CD4-positive, alpha-beta T cell treated with Interleukin-4 for 4 hours (primary cell): ENCODE measurements at places on chromosomes 7 and 10.

- no peak for DNase-seq
Measured at GRCh38 chr10:6881987-6882386, 301.9 kb upstream of the PRKCQ start.

GRCh38 chr10:103921750-103922195 lies 3.8 kb upstream of the STN1 start:
- DNase-seq, result peak; percentile 33

- no peak for DNase-seq
Measured at GRCh38 chr10:128744811-128745305, 618.6 kb upstream of the MKI67 start.

- DNase-seq, result no peak
Measured at GRCh38 chr7:157712666-157713235, 375.9 kb downstream of the DNAJB6 start.

DNA sequence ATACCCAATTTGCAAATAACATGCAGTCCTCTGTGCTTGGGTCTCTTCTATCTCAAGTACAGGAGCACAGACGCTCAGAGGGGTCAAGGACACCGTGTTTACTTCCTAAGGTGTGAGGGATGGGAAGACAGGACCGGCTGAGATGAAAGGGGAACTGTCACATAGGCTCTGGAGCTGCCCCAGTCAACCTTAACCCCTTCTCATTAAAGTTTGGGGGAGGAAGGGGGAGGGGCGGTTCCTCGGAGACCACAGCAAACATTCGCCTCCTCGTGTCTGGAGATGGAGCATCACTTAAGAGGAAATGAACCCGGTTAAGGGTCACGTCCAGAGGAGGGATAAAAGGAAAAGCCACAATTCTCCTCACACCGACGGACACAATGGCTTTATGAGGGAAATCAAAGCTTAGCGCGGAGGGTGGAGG lies 1.1 kb downstream of the SH3PXD2A start:
- no peak for DNase-seq

GRCh38 chr7:5541087-5541992 lies 117.7 kb upstream of the TNRC18 start:
- no peak for DNase-seq

GRCh38 chr10:86419101-86419500 lies 52.5 kb upstream of the GRID1 start:
- no peak for DNase-seq

GRCh38 chr7:43501870-43502269 lies 81.0 kb upstream of the STK17A start:
- no peak for DNase-seq

DNA sequence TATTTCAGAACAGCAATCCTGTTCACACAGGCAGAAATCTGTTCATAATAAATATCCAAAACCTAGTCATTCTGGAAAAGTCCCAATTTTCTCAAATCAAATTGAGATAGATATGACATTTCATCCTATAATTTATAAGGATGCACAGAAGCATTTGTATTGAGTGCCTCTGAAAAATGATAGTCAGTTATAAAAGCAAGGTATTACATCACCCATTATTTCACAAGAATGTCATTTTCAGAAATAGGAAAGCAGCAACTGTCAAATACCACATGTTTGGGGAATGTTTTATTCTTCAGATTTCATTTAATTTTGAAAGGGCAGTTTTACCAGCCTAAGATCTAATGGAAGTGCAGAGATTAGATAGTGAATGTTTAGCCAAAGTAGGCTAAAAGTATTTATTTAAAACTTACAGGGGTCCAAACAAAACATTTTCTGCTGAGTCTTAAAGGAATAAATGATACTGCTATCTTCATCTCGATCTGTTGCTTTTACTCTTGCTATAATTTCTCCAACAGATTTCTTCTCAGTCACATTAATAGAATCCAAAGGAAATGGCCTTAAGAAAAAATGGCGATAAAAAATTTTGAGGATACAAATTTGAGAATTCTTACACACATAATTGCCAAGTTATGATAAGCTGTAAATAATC lies 185.8 kb downstream of the HGF start:
- DNase-seq, result no peak

DNA sequence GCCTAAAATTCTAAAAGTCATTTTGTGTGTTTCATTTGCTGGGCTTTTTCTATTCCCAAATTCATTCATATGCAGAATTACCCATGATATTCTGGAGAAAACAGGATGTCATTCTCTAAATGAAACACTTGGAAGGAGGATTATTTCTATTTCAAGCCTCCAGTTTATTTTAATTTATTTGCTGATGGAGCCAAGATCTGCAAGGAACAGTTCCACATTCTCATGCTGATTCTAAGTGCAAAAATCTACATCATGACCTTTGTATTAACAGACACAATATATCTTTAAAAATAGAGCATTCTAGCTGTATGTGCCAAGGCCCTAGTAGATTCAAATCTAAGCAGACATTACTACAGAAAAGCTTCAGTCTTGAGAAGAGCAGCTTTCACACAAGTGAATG lies 51.3 kb upstream of the KCND2 start:
- no peak for DNase-seq

DNA sequence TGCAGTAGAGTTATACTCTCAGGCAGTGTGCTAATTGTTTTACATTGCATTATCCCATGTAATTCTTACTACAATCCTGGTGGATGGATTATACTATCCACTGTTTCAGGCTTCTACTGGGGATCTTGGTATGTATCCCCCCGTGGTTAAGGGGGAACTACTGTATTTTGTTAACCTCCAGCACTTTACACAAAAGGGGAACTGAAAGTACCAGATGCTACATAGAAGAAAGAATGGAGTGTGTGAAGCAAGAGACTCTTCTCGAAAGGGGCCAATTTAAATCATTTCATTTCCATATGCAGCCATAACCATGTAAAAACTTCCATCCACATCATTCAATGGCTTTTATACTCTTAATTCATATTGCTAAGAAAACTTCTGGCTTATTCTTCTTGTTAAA lies 69.4 kb downstream of the C1GALT1 start:
- DNase-seq, result no peak

DNA sequence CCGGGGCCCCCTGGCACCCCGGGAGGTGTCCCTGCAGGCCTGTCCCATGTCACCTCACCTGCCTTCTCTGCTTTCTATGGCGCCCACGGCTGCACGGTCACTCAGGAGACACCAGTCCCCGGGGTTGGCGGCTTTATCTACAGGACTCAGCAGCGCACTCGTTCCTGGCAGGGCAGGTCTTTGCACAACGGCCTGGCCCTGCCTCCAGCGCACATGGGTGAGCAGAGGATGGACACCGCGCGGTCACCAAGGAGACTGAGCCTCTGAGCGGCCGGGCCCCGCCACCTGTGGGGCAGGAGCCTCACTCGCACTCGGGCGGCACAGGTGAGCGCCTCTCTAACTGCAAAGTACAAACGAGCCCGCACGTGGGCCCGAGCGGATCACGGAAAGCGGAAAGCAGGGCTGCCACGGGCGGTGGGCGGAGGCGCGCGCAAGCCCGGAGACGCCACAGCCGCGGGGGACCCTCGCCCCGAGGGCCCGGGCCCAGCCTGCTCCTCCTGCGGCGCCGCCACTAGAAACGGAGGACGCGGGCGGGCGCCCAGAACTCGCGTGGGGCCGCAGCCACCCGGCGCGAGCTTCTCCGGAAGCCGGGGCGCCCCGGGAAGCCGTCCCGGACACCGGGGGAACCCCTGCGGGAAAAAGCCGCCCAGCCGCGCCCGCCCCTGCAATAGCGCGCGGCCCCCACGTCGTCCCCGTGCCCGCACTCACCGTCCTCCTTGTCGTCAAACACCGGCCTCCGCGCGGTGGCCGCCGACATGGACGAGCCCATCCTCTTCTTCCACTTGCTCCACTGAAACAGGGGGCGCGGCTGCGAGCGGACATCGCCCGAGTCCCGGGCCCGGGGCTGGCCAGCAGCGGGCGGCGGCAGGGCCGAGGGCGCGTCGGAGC lies 642 bp downstream of the STK32C start:
- no peak for DNase-seq
